Bladder microvascular endothelial cell (primary cell): ENCODE measurements at places on chromosomes 3 and 15. TPM values are rescaled to one million over a fixed set of nuclear protein-coding genes. Genes with fewer than 3 reads are reported as not detected.

Gene TMEM212
- total RNA-seq: not detected in 2 replicates

Gene DUOX1
- total RNA-seq: not detected in 2 replicates

Gene ZKSCAN7
- 1.3 and 1.6 TPM in 2 replicates for total RNA-seq

Gene SEMA3F
- total RNA-seq: 36.8 and 47.1 TPM in 2 replicates

Gene ADAMTS9
- 46.6 and 64.8 TPM in 2 replicates for total RNA-seq
